Stimulated activated CD8-positive, alpha-beta memory T cell treated with anti-CD3 and anti-CD28 coated beads, Interleukin-15, amount 100 ng/mL, for 24 hours (primary cell): ENCODE measurements at places on chromosomes 13 and 19.

- no peak for DNase-seq
Observed at GRCh38 chr13:24822640-24823039, 58.7 kb downstream of the RNF17 start.

- DNase-seq: no peak
Observed at GRCh38 chr19:42152910-42153671, 20.8 kb upstream of the POU2F2 start.

DNA sequence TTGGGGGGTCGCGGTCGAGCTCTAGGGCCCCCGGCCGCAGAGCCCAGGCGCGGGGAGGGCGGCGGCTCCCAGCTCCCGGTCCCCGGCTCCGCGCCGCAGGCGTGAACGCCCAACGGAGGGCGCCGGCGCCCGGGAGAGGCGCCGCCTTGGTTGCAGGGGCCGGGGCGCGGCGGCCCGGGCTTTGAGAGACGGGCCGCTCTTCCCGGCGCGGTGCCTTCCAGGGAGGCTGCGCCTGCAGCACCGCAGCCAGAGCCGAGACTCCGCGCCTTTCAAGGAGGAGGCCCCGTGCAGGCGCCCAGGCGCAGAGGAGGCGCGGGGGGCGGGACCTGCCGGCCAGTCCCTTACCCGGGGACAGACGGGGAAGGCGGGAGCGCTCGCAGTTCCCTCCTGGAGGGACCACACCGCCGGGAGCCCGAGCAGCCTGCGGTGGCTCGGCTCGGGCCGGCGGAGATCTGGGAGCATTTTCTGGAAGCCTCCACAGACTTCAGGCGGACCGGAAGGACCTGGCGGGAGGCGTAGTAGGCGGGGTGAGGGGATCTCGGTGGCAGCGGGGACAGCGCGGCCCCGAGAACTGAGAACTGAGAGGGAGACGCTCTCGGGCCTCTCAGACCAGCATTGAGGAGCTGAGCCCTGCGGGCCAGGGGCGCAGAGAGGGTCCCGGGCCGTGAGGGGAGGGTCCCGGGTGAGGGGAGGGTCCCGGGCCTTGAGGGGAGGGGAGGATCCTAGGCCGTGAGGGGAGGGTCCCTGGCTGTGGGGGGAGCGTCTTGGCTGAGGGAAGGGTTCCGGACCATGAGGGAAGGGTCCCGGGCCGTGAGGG is 25.5 kb upstream of the MCF2L start:
- DNase-seq: no peak

GRCh38 chr13:98652721-98653462 is 76.0 kb upstream of the STK24 start:
- no peak for DNase-seq

- DNase-seq: no peak
Observed at GRCh38 chr13:76696370-76696769, 189.8 kb downstream of the KCTD12 start.

DNA sequence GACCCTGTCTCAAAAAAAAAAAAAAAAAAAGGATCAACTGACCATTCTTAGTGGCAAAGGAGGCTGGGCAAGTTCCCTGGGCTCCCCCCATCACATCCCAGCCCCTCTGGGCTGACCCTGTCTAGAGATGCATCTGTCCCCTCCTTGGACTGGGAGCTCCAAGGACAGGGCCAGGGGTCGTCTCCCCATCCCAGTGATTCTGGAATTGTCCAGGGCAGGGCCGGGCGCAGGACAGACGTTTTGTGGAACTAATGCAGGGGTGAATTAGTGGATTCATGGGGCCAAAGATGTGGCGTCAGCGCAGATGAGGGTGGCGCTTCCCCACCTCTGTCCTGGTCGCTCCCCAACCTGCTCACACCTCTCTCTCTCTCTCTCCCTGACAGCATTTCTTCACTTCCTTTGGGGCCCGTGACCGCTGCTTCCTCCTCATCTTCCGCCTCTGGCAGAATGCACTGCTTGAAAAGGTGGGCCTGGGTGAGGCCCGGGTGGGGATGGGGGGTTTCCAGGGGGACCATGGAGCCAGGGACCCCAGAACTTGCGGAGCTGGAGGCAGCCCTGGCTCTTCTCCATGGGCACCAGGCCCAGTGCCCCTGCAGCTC is 11.1 kb downstream of the GRAMD1A start:
- DNase-seq: no peak

- no peak for DNase-seq
Observed at GRCh38 chr13:51040431-51040830, 70.6 kb downstream of the C13orf42 start.

DNA sequence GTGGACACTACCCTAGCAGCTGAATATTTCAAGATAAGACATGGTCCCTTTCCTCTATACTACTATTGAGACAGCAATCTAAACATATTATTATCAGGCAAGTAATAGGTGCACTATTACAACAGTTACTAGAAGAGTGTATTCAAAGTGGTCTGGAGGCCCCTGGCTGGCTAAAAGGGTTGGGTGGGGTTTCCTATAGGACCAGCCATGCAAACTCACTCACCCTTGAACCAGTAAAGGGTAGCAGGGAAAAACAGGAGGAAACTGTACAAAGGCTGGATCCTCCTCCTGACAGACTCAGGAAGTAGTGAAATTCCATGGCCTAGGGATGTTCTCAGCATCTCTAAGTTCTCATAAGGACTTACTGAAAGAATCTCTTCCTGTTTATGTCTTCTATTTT is 7.7 kb downstream of the SMAD9 start:
- no peak for DNase-seq

DNA sequence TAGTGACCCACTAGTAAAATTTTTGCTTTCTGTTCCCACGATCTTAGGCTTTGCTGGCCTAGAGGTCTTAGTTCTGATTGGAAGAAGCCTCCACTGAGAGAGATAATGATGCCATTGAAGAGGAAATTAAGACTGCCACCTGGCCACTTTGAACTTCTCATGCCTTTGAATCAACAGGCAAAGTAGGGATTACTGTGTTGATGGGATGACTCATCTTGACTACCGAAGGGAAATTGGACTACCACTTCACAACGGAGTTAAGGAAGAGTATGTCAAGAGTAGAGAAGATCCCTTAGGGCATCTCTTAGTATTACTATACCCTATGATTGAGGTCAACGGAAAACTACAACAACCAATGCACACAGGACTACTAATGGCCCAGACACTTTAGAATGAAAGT is 12.7 kb upstream of the FREM2 start:
- no peak for DNase-seq

GRCh38 chr19:5782945-5783919 is 1.3 kb downstream of the PRR22 start:
- DNase-seq: no peak

DNA sequence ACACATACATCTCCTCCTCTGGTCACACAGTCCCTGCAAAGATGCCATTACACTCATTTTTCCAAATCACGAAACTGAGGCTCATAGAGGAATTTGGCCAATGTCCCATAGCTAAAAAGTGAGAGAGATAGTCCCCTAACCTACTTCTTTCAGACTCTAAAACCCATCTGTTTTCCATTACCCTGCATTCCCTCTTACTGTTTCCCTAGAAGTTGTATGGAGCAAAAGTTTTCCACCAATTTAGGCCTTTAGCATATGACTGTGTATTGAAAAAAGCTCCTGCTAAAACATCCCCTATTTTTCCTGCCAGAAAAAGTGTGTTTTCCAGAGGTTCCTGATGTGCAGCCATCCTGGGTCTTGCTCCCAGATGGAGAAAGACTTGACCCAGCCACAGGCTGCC is 16.3 kb downstream of the SERP2 start:
- no peak for DNase-seq

DNA sequence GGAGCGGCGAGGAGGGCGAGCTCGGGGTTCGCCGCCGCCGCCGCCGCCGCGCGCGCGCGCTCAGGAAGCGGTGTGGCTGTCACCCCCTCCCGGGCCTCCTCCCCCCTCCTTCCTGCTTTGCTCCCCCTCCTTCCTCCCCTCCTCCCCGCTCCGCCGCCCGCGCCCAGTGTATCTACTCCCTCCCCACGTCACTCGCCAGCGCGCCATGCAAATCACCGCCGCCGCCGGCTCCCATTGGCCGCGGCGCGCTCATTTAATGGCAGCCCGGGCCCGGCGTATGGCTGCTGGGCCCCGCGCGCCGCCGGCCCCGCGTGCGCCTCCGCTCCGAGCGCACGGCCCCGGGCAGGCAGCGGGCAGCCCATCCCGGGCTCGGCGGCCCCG is 335 bp upstream of the SOX1 start:
- peak; percentile 25 for DNase-seq

GRCh38 chr19:38850976-38851621 is 1.3 kb upstream of the HNRNPL start:
- DNase-seq: no peak

DNA sequence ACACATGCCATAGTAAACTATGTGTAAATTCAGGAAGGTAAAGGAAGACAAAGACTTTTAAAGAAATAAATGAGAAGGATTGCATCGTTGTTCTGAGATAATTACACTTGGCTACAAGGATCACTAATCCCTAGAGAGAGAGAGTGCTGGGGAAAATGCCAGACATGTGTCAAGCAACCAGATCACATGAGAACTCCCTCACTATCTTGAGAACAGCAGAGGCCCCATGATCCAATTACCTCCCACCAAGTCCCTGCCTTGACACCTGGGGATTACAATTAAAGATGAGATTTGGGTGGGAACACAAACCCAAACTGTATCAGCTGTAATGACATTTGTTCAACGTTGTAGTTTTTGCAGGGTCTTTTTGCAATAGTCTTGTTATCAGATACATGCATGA is 1600.9 kb upstream of the MIR17HG start:
- DNase-seq: no peak

DNA sequence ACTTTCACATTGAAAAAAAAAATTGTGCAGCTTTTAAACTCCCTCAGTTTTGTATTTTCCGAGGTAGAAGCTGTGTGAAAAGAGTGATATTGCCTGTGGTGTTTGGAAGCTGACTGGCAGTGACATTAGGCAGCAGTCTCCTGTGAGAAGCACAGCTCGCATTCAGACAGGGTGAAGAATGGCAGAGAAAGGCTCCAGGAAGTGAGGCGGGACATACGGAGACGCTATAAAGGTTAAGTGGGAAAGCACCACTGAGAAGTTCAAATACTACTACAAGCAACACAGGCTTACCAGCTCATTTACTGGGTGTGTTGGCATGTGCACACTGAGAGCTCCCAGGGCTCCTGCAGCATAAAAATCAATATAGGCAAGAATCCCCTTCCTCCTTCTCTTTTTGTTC is 88.4 kb downstream of the RXFP2 start:
- no peak for DNase-seq

DNA sequence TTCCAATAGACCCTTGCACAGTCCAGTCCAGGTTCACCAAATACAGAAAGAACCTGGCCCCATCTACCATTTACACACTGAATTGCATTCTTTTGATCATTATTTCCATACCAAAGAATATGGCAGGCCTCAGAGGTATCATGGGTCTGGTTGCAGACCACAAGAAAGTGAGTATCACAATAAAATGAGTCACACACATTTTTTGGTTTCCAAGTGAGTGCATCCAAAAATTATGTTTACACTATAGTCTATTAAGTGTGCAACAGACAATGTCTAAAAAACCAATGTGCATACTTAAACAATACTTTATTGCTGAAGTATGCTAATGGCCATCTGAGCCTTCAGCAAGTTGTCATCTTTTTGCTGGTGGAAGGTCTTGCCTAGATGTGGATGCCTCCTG is 105.3 kb downstream of the SPACA7 start:
- no peak for DNase-seq

GRCh38 chr19:16957151-16957701 is 68.4 kb downstream of the F2RL3 start:
- no peak for DNase-seq

GRCh38 chr13:97834250-97834649 is 119.2 kb upstream of the IPO5 start:
- DNase-seq: no peak

GRCh38 chr19:11444059-11444458 is 8.6 kb downstream of the PRKCSH start:
- no peak for DNase-seq

DNA sequence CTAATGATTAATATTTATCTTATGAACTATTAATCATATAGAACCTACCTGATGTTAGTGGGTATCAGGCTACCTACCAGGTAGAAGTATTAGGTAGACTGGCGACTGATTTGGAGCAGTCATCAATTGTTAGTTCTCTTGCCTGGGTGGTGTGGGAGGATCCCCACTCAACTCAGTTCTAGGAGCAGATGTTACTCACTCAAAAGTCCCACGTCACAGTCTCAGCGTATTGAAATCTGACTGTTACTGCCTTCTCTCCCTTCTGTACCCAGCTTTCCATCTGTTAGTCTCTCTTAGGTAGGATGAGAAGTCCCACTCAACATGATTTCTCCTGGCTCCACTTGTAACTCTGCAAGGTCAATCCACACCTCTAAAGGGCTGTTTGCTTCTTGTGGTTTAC is 102.7 kb downstream of the OLFM4 start:
- no peak for DNase-seq

GRCh38 chr19:3324405-3324856 is 42.0 kb upstream of the NFIC start:
- DNase-seq: peak; percentile 69

DNA sequence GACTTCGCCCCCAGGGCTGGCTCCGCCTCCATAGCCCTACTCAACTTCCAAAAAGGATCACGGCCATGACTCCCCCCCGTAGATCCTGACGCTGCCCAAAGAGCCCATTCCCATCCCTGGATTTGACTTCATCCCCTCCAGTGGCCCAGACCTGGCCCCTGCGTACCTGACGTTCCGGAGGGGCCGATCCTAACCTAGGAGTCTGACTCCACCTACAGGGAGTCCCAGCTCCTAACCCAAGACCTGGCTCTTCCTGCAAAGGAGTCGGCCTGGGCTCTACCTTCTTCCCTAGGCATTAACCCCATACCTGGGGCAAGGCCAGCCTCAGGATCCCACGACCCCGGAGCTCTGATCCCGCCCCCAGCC is 10.8 kb downstream of the STAP2 start:
- DNase-seq: no peak

GRCh38 chr13:105147461-105147860 is 1388.0 kb downstream of the EFNB2 start:
- DNase-seq: no peak

DNA sequence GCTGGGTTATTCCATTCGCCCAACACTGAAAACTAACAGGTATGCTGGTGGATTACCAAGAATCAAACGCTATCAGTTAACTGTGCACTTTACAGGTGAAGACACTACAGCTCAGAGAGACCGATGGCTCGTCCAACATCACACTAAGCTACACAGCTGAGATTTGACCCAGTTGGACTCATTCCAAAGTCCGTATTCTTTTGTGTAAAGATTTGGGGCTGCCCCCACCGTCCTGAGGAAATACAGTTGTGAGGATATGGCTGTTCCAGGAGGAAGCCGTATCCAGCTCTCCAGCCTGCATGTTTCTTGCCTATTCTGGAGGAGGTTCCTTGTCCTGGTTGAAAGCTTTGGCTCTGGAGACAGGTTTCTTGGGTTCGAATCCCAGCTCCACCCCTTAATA is 4.2 kb downstream of the ZSCAN5A start:
- DNase-seq: no peak
